Stimulated activated CD8-positive, alpha-beta memory T cell treated with anti-CD3 and anti-CD28 coated beads, Interleukin-12 subunit alpha, Interleukin-12 subunit beta, amount 100 ng/mL, for 4 hours (primary cell): ENCODE measurements at places on chromosomes 1 and 21.

GRCh38 chr1:198018529-198018928, 101.4 kb downstream of the LHX9 start:
- DNase-seq: no peak

- no peak for DNase-seq
Observed at GRCh38 chr1:186113461-186113860, 261.6 kb downstream of the TPR start.

DNA sequence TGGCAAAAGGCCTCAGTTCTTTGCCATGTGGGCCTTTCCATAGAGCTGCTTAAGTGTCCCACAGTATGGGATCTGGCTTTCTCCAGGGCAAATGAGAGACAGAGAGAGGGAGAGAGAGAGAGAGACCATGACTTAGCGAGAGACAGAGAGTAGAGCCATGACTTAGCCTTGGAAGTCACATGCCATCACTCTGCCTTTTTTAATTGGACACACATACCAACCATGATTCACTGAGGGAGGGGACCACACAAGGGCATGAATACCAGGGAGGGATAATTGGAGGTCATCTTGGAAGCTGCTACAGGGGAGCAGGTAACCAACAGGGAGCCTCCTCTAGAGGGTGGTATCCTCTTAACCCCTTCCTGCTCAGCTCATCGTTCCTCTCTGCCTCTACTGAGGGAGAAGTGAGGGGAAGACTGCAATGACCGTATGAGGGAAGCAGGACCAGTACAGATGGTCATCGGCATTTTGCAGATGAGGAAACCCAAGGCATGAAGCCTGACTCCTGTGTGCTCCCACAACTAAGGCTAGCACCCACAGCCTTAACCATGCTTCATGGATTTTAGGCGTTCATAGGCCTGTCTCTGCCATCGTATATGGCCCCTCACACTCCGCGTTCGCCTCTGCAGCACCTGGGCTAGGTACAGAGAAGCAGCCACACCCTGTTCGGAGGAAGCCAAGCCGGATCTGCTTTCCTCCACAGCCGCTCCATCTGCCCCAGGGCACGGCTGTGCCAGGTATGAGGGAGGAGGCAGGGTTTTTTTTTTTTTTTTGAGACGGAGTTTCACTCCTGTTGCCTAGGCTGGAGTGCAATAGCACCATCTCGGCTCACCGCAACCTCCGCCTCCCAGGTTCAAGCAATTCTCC, 38.6 kb downstream of the MEF2D start:
- DNase-seq: no peak

GRCh38 chr21:16872616-16873015, 640.2 kb upstream of the CXADR start:
- DNase-seq: no peak

GRCh38 chr1:173663159-173663558, 6.5 kb downstream of the ANKRD45 start:
- no peak for DNase-seq
